ENCODE measurements at places on chromosomes 7 and 10.

DNA sequence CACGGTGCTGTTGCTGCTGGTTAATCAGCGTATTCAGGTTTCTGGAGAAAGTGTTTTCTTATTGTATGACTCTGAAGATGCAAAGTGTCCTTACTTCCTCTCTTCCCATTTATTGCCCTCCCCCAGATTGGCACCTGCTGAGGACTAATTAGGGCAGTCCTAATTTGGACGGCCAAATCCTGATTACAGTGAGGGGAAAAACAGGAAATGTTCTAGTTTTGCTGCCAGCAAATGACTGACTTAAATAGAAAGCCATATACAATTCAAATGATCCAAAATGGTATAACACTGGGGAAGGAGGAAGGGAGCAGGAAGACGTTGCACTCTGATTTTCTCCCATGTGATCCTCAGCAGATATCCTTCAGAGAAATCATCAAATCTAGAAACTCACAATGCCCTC, 222.4 kb upstream of the LRGUK start:
- DNase-seq = no peak

GRCh38 chr7:25765110-25765655, 386.8 kb upstream of the NFE2L3 start:
- DNase-seq = no peak

- DNase-seq = no peak
Measured at GRCh38 chr10:126634911-126635310, 35.6 kb downstream of the C10orf90 start.

GRCh38 chr7:76074972-76075370, 27.1 kb downstream of the MDH2 start:
- no peak for DNase-seq

DNA sequence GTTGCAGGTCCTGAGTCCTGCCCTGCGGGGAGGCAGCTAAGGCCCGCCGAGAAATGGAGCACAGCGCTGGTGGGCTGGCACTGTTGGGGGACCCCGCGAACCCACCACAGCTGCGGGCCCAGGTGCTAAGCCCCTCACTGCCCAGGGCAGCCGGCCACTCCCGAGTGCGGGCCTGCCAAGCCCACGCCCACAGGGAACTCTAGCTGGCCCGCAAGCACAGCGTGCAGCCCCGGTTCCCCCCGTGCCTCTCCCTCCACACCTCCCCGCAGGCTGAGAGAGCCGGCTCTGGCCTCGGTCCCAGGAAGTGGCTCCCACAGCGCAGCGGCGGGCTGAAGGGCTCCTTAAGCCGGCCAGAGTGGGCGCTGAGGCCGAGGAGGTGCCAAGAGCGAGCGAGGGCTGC, 3.5 kb upstream of the NSMCE4A start:
- DNase-seq = no peak

DNA sequence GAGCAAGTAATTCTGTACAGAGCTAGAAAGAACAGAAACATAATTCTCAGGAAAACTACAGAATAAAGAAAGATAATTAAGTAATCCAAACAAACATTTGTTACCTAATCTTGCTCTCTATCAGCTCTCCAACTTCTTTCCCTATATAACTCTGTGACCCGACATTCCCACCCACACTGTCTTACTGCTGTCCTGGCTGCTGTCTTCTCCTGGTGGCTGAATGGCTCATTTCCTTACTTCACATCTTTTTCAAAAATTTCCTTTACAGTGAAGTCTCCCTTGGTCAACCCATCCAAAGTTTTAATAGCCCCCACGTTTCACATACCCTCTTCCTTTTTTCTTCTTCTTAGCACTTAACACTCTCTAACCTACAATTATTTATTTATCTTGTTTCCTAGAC, 64.0 kb downstream of the HYCC1 start:
- DNase-seq = no peak

- no peak for DNase-seq
Measured at GRCh38 chr10:28812384-28813372, 135.4 kb downstream of the BAMBI start.

DNA sequence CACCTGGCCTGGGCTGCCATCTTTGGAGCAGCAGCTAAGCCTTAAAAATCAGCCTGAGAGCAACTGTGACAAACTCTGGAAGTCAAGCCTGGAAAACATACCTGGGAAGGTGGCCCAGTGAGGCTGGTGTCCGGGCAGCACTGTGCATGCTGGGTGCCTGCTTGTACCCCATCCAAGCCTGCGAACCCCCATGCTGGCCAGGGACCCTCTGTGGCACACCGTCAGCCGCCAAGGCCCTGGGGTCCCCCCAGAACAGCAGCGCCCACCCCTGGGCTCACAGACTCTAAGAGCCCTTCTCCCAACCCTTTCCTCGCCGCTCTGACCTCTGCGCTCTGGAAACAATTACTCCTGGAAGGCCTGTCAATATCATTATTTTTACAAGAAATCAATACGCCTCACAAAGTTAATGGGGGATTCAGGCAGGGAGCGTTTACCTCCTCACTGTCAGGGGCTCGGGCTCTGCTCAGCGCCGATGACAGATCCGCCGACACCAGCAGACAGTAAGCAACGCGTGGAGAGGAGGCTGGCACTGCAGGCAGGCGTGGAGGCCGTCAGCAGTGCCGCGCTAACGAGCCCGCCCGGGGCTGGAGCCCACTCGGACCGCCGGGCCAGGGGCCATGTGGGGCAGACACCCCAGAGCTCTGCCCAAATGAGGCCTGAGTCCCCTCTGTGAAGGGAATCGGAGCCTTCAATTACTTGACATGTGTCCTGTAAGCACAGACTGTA, 54.4 kb downstream of the EBF3 start:
- DNase-seq = no peak

- DNase-seq = no peak
Measured at GRCh38 chr10:62258926-62259325, 9.7 kb downstream of the RTKN2 start.

DNA sequence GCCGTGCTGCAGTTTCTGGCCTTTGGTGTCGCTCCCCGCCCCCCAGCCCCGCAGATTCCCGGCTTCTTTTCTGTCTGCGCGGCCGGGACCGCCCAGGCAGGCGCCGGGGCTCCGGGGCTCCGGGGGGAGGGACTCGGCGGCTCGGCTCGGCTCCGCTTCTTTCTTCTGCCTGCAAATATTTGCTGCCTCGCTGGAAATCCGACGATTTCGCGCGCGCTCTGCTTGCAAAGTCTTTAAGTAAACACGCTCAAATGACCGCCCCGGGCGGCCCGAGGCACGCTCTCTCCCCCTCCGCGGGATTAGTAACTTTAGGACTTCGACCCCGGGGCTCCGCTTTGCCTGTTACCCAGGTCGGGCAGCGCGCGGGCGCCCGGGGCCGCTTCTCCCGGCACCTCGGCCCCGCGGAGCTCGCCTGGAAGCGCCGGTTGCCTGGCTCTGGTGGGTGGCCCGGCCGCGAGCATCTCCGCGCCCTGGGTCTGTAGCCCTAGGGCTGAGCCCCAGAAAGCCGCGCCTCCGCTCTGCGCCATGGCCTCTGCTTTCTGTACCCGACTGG, 3.9 kb upstream of the GATA3 start:
- DNase-seq = peak; percentile 45

DNA sequence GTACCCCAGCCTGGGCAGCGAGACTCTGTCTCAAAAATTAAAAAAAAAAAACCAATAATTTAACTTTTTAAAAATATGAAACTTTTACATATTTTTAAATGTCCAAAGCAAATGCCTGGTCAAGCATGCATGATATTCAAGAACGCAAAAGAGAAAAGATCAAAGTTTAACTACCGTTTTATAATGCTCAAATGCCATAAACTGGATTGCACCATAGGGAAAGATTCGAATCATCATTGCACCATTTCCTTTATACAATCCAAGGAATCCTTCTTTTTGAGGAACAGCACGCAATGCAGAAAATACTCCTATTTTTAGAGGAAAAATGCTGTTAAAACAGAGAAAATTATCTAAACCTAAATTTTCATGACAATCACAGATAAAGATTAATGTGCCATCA, 20.9 kb downstream of the SLC25A16 start:
- DNase-seq = no peak

GRCh38 chr7:1586827-1587705, 17.2 kb upstream of the PSMG3 start:
- no peak for DNase-seq

GRCh38 chr7:98617051-98617959, at the start of gene NPTX2:
NPTX2 (plus strand) TSS chr7:98617285; CDS start chr7:98617462, 177 bp downstream.
- DNase-seq = peak; percentile 78

GRCh38 chr7:37225285-37225969, 223.2 kb downstream of the ELMO1 start:
- no peak for DNase-seq

DNA sequence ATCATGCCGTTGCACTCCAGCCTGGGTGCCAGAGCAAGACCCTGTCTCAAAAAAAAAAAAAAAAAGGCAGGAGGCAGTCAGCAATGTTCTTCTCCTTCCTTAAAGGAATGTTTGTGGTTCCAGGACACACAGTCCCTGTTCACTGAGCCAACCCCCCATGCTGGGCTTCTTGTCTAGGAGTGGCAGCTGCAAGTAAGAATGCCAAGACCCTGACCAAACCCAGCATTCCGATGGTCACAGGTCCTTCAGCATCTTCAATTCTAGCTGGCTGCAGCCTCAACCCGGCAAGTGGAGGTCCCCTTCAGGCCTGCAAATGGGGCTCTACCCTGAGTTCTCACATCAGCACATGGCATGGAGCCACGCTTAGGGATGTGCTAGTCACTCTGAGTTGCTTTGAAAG, 38.2 kb upstream of the CUX1 start:
- DNase-seq = no peak

DNA sequence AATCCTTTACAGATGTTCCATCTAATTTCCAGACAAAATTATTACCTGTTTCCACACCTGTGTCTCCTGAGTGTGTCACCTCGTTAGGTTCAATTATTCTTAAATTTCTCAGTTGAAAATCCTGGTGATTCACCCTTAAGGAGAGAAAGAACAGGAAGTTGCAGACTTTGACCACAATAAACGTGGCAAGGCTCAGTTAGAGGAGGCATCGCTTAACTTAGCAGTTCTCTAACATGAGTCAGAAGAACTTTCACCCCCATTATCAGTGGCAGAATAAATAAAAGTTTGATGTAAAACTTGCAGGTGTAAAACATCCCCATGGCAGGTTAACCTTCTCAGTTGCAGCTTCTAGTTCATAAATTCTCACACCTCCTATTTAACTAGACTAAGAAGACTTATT, 8.3 kb downstream of the XPNPEP1 start:
- peak; percentile 54 for DNase-seq

DNA sequence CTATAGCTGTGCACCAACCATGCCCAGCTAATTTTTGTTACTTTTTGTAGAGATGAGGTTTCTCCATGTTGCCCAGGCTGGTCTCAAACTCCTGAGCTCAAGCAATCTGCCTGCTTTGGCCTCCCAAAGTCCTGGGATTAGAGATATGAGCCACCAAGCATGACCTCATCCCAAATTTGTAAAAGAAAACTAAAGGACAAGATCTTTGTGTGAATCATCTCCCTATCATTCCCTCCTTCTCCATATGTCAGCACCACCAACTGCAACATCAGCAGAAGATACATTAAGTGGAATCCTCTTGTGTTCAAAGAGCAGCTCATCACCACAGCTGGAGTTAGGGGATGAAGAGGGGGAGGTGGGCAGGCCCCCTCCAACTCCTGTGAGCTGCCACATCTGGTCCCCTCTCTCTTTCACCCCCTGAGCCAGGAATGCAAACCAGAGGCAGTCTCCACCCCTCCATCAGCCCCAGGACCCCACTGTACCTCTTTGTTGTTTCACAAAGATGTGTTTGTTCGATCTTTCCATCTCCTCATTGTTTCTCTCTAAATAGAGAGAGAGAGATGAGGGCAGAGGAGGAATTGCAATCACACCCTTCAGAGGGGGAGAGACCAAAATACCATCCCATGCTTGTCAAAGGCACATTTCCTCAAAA, 47.3 kb upstream of the PIP4K2A start:
- no peak for DNase-seq

DNA sequence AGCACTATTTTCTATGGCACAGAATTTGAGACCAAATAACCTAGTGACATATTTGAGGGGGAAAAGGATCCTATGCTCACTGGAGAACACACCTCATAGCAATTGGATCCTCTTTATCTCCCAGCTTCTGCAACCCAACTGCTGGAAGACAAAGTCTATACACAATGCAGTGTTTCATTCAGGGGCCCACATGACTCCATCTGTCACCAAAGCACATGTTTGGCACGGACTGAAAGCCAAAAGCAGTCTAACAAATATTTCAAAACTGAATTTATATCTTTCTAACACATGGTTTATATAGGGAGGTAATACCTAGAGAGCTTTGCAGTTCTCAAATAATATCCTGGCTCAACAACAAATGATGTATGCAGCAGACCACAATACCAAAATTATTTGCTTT, 39.2 kb downstream of the ADAM12 start:
- no peak for DNase-seq

- peak; percentile 25 for DNase-seq
Measured at GRCh38 chr10:117373823-117374505, 1.3 kb downstream of the PDZD8 start.

DNA sequence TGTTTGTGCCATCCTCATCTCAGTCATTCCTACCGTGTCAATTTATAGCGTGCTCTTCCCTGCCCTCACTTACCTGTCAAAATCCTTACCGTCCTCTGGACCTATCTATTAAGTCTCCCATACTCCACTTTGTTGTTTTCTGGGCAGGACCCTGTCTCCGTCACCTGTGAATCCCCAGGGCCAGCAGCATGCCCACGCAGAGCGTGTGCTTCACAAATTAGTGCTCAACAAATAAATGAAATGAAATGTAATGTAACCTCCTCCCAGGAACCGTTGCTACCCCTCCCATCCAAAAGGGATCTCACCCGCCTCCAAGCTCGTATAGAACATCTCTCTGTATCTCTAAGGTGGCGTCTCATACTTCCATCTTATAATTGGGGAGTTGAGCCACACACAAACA, 589.9 kb upstream of the MGMT start:
- no peak for DNase-seq

DNA sequence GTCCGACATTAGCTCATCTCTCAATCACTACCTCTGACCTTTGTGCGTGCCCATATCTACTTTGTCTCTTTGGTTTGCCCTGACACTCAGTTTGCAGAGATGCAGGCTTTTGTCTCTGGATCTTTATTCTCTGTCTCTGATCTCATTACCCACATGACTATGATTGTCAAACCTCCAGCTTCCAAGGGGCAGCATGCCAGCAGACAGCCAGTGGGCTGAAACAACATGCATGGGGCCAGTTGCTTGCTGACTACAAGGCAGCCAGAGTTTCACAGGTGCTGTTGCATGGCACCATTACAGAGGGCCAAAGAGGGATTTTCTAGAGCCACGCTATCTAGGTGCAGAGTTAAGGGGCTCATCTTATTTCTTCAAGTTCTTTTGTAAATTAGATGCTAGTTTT, 146.2 kb downstream of the SPAG6 start:
- no peak for DNase-seq

DNA sequence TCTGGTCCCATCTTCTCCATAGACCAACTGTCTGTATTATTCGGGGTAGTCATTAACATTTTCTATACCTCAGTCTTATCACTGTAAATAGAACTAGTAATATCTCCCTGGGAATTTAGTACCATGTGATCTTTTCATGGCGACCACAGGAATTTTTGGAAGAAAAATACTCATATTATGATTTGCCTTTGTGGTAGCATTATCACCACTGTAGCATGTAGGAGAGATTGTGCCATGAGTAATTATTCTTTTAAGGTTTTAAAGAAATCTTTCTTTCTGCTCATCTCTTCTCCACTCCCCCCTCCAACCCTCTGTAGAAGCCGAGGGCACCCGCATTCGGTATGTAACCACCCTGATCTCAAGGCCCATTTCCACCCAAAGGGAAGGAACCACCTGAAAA, 25.0 kb downstream of the ZNF365 start:
- no peak for DNase-seq

GRCh38 chr7:81075150-81075549, 156.3 kb upstream of the SEMA3C start:
- DNase-seq = no peak
